ENCODE measurements at places on chromosomes 2 and 18.

GRCh38 chr2:65826567-65826966, 394.2 kb upstream of the SPRED2 start:
- DNase-seq, result no peak

- DNase-seq, result no peak
These were observed 2.7 kb downstream of the SDC1 start for GRCh38 chr2:20222014-20222768.

DNA sequence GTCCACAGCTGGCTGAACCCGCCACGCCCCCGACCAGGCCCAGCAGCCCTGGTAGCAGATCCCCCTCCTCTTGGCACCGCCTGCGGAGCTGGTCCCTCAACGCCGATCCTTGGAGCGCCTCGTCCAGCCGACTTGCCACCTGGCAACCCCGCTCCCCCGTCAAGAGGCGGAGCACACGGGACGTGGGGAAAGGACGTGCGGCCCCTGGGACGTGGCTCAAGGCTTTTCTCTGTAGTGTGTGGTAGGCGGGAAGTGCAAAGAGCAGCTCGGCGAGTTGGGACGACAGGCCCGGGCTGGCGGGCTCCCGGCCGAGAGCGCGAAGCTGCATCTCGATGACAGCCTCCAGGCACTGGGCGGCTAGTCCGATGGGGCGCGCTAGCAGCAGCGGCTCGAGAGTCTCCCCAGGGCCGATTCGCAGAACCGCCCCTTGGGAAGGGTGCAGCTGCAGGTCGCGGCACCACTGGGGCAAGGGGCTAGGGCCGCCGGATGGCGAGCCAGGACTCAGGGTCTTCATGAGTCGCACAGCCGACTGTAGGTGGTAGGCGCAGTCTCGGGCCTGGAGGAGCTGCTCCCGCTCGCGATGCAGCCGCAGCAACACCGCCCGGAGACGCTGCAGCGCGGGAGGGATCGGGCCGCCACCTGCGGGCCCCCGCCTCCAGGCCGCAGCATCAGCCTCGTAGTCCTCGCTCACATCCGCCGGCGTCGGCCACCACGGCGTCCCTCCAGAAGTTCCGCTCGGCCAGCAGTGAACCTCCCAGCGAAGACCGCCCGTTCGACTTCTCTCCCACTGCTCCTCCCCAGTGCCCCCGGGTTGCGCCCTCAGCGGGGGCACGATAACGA, 617 bp downstream of the CCDC142 start:
- DNase-seq, result peak; percentile 39

DNA sequence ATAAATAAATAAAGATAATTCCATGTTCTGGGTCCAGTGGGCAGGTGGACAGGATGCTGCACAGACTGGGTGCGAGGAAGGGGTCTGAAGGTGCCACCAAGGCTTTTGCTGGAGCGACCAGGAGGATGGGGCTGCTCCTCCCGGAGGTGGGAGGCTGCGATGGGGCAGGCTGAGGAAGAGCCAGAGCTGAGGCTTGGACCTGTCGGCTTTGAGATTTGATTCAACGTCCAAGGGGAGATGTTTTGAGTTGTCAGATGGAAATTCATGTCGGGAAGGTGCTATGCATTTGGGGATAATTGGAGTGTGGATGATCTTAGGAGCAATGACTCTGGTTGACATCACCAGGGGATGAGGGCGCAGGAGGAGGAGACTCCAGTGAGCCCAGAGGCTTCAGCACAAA, 11.7 kb downstream of the ALLC start:
- DNase-seq, result no peak

DNA sequence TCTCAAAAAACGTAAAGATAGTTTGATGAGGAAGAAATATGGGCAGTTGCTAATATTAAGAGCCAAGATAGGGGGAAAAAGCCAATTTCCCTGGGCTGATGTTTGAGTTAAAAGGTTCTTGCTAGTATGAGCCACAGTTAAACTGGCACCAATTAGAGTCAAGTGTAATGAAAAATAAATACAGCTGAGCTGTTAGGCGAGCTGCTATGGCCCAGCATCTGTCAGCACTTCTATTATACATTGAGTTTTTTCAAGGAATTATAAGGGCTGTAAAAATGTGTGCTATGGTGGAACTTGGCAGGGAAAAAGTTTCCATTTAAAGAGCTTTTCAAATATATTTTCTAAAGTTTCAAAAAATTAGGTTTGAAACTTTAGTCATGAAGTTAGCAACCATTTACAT, 279.6 kb downstream of the CYRIA start:
- no peak for DNase-seq

DNA sequence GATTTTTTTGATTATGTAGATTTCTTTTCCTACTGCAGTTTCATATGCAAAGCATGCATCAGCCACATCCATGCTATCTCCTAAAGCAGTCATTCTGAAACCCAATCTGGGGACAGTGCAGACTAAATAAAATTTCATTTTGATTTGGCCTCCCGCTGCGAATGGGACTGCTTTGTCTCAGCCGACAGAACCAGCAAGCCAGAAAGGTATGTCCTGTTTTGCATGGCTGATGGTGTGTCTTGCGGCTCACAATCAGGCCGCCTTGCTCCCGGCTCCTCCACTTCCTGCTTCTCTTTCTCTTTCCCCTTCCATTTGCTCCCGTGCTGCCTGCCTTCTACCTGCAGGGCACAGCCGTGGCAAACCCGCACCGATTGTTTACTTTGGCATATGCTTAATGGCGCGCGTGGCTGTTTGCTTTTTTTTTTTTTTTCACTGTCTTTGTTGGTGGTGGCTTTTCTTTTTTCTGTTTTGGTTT, 419.6 kb upstream of the POU3F3 start:
- DNase-seq, result peak; percentile 20

- DNase-seq, result no peak
These were observed 482.7 kb upstream of the POU3F3 start for GRCh38 chr2:104371087-104371781.

DNA sequence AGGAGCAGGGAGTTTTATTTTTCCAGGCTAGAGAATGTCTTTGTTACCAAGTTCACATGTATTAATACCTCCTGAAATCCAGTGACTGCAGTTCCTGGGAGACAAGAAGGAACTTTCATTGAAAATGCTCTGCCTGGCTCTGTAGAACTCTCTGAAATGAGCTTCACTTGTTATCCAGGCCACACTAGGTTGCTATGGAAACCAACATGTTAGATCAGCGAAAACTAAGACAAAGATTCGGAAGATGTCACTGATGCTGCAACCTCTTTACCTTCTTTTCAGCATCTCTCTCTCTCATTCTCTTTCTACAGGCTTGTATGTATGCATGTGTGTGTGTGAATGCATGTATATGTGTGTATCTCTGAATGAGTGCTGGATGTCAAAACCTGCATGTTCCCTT, 218.5 kb downstream of the TRIB2 start:
- no peak for DNase-seq

GRCh38 chr2:101080211-101081068, 70.7 kb downstream of the TBC1D8 start:
- DNase-seq, result no peak

GRCh38 chr18:13235421-13235831, 16.9 kb downstream of the LDLRAD4 start:
- DNase-seq, result no peak

DNA sequence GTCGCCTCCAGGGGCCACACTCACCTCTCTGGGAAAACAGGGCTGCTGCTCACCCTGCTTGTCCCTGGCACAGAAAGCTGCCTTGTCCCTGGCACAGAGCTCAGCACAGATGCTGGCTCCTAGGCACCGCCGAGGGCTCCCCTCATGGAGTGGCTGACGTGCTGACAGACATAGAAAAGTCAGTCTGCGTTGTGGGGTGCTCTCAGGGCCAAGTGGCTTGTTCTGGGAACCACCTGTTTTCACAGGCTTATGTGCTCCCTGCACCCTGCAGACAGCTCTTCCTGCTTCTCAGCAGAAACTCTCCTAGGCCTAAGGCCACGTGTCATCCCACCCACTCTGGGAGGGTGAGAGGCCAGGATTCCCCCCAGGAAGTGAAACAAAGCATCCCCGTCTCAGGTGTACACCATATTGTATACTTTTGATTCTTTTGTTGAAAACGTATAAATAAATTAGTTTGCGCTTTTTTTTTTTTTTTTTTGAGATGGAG, 84.7 kb upstream of the TMEM200C start:
- no peak for DNase-seq

GRCh38 chr2:102366406-102367112, 11.0 kb downstream of the IL18R1 start:
- no peak for DNase-seq

GRCh38 chr2:188196343-188197008, 95.2 kb upstream of the GULP1 start:
- DNase-seq, result peak; percentile 8

DNA sequence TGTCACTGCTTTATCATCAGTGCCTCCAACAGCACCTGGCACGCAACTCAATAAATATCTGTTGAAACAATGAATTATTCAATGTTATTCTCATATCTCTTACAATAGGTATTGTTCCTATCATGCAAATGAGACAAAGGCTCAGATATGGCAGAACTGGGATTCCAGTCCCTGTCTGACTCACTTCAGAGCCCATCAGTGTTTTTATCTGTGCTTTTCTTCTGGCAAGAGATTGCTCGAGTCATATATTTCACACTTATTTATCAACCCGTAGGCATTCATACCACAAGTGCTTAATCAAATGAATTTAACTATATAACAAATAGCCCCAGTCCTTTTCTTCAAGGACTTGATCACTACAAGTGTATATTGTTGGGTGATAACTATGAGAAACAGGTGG, 76.4 kb upstream of the TSPYL6 start:
- DNase-seq, result peak; percentile 13

GRCh38 chr2:39608686-39609441, 56.9 kb upstream of the TMEM178A start:
- no peak for DNase-seq

- DNase-seq, result no peak
These were observed 353.1 kb downstream of the RND3 start for GRCh38 chr2:150134223-150134857.

DNA sequence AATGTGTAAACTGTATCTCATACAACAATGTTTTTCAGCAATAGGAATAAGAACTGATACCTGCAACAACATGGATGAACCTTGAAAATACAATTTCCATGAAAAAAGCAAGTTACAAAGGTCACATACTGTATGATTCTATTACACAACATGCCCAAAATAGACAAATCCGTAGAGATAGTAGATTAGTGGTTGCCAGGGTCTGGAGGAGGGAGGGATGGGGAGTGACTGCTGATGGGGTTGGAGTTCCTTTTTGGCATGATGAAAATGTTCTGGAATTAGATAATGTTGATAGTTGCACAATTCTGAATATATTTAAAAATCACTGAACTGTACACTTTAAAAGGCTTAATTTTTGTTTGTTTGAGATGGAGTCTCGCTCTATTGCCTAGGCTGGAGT, 33.8 kb downstream of the UBXN4 start:
- no peak for DNase-seq

- DNase-seq, result no peak
These were observed 101.0 kb upstream of the SIX3 start for GRCh38 chr2:44840503-44840850.

GRCh38 chr2:149070681-149071320, 32.3 kb downstream of the LYPD6B start:
- DNase-seq, result no peak

GRCh38 chr18:37107748-37108522, 279.0 kb downstream of the KIAA1328 start:
- DNase-seq, result no peak

- DNase-seq, result peak; percentile 93
These were observed 89.7 kb downstream of the SPTBN1 start for GRCh38 chr2:54545702-54546450.

GRCh38 chr2:239305222-239305575, 95.6 kb downstream of the HDAC4 start:
- no peak for DNase-seq

DNA sequence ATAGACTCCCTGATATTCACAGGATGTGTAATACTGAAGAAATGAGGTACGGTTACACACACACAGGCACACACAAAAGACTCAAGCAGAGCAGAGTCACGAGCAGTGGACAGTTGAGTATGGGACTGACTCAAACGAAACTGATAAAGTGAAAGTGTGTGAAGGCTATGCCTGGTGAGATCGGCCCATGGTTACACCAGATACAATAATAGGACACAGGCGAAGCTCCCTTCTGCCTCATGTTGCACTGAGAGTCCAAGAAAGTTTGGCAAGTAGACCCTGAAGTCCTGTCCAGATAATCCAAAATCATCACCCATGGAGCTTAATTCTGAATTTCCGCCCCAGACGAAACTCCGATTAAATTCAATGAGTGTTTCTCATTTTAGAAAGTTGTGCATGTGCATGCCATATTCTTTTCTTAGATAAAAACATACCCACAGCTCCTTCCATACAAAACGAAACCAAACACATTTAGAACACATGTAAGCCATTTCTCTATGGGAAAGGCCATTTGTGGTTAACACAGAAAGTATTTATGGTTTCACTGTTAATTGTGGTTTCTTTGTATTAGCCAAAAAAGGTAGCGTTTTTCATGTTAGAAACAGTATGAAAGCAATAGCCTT, 567.6 kb downstream of the PLCL1 start:
- peak; percentile 31 for DNase-seq

GRCh38 chr2:24421668-24422067, 61.3 kb upstream of the ITSN2 start:
- DNase-seq, result peak; percentile 53

DNA sequence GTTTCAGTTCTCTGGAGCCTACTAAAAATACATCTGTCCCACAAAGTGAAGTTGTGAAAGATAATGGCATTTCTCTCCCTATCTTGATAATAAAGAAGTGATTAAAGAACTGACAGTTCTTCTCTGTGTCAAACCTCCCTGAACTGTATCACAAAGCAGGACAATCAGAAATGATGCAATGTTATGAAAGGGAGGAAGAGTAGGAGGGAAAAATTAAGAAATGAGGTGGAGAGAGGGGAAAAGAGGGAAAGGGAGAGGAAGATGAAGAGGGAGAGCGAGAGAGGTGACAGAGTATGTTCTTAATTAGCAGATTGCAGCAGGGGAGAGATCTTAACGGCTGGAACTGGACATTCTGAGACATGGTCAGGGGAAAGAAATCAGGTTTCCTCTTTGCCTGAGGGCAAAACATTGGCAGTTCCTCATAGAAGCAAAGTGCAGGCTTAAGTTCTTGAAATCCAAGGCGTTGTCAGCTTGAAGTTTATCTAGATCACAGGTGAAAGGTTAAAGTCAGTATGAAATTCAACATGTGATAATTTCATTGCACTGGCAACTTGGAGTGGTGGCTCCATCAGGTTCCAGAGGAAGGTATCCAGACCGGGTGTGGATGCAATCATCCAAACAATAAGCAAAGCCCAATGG, 54.6 kb downstream of the RDH14 start:
- no peak for DNase-seq

- DNase-seq, result no peak
These were observed 79.8 kb downstream of the VAPA start for GRCh38 chr18:9993521-9994025.

DNA sequence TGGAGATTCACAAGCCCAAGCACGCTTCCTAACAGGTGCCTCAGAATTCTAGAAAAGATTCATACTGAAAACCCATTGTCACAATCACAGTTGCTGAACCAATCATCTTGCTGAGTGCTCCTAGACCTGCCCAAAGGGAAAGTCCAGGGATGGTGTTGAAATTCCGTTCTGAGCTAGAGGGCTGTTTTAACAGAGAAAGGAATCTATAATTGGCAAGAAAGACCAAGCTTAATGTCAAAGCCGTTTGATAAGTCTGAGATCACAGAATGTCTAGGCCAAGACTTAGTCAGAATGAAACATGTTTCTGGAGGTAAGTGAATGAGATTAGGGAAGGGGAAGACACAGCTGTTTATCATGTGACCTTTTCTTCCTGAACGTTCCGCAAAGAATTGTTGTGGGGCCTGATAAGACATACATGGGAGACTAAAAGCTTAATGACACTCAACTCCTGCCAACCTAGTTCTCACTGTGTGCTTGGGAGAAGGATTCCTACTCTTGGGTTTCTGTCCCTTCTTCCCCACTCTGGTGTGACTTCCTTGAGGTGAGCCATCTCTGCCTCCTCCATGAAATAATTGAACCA, 27.5 kb downstream of the PMAIP1 start:
- peak; percentile 98 for DNase-seq
